ENCODE measurements at places on chromosomes 4 and X.

DNA sequence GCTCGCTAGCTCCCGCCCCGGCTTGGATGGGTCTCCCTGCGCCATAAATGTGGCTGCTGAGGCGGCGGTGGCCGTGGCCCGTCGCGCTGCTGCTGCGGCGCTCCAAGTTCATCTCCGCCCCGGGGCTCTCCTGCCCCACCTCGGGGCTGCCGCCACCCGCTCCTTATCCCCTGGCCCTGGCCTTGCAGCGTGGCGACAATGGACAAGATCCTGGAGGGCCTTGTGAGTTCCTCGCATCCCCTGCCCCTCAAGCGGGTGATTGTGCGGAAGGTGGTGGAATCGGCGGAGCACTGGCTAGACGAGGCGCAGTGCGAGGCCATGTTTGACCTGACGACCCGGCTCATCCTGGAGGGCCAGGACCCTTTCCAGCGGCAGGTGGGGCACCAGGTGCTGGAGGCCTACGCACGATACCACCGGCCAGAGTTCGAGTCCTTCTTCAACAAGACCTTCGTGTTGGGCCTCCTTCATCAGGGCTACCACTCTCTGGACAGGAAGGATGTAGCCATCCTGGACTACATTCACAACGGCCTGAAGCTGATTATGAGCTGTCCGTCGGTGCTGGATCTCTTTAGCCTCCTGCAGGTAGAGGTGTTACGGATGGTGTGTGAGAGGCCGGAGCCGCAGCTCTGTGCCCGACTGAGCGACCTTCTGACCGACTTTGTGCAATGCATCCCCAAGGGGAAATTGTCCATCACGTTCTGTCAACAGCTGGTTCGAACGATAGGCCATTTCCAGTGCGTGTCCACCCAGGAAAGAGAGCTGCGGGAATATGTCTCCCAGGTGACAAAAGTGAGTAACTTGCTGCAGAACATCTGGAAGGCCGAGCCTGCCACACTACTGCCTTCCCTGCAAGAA is 763 bp downstream of the USP38 start:
- DNase-seq = no peak

DNA sequence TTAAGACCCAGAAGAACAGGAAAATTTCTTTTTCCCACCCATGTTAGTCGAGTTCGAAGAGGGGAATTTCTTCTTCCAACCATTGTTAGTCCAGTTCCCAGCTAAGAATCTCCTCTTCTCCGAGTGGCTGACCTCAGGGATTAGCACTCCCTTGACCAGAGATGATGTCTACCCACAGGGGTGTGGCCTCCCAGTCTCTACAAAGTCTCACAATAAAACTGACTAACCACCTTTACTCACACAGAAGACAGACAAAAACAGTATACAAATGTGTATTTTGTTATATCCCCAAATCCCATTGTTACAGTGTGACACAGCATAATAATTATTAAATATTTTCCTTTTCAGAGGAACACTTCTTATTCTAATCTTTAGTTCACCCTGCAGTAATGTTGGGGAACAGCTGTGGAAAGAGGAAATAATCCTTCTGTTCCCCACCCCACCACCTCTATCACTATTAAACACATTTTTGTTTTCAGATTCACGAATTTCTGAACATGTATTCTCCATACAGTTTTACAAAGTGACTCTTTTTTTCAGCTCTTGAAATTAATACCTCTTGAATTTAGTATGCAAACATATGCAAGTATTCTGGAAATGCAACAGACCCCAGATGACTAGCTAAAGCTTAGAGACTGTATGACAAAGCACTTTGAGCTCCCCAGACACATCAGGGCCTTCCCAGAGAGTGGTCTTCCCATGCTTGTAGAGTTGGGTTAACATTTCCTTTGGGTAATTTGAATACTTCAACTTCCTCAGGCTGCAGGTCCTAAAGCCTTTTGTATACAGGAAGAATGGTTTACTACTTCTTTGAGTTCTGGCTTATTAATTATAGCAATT is 62.5 kb upstream of the NFKB1 start:
- DNase-seq = no peak

DNA sequence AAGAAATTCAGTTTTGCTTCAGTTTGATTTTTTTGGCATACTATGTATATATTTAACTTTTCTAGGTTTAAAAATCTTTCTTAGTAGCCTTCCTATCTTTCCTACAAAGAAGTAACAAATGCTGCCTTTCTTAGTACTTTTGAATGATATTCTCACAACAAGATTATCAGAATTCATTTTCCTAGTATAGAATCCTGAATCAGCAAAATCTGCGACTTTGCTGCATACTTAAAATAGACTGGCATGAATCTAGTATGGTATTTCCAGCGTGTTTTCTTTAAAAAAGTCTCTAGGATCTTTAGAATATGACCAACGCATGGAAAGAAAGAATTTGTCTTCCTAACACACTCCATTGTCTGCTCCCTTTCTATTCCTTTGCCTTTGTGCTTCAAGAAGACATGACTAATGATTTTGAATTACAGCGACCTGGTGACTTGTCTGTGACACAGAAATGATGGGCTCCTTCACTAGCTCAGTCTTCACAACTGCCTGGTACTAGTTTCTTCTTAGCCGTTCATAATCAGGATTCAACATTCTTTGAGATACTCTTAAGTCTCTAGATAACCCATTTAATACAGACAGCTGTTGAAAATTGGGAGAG is 349.8 kb downstream of the PPARGC1A start:
- DNase-seq = no peak

- no peak for DNase-seq
These were observed 33.4 kb upstream of the KLHL34 start for GRCh38 chrX:21691512-21692018.

DNA sequence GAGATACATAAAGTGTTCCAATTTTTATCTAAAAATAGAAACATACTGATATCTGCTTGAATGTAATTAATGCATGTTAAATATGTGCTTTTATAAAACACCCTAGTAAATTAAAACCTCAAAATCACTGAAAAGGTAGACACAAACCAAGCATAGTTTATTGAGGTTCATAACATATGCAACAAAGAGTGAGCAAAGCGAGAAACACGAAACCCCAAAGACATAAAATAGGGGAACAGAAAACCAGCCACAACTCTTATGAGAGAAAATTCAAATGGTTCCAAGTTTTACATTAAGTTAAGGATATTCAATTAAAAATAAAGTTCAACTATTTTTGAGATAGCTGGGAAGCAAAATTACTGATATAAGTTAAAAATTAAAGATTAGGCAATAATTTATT is 336.4 kb upstream of the AGA start:
- no peak for DNase-seq

- DNase-seq = no peak
These were observed 39.5 kb upstream of the NDST4 start for GRCh38 chr4:115152965-115153364.

DNA sequence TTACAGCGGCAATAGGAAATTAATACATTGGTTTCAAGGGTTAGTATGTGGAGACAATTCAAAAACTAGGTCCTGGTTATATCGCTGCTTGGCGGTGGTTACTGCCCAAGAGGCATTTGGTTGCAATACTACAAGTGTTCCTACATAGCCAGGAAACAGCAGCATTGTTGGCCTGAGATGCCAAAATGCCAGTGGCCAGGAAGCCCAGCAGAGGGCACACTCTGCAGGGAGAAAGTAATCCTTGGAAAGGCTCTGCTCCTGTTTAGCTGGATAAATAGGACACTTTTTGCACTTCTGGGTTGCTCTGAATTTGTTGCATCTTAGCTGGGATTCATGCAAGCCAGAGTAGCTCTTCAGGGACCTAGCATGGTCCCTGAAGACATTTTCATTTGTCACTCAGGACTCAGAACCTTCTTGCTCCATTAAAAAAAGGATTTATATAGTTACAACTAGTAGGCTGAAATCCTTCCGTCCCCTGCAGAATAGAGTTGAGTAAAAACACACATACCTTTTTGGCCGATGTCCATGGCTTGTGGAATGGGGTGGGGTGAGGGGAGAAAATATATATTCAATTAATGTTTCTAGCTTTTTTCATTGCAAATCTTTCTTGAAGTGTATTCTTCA is 8.1 kb upstream of the GPR119 start:
- no peak for DNase-seq

DNA sequence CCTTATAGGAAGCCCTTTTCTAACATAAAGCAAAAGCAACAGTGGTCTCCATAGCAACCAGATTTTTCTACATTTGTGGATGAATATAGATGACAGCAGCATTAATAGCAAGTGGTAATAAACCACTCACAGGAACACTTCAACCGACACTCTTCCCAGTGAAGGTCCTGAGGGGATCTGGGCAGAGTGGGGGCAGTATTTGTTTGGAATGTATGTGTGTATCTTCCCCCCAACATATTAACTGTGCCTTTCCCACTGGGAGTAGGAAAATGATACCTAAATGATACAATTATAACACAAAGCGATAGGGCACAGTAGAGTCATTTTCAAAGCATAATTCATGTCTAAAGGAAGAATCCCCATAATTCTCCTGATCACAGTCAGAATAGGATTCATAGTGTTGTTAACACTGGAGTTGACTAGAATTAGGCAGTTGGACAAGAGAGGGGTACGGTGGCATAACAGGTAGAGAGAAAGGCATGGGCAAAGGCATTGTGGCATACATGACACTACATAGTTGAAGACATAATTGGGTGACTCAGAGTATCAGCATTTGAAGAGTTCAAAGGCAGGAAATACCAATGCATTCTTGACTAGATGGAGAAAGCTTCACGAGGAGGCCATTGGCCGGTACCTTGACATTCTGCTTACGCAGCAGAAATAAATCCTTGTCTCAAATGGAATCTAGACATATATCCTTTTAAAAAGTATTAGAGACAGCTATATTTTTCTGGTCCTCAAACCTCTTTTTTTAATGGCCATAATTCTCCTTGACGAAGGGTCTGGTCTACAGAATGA is 15.2 kb downstream of the CAPN6 start:
- DNase-seq = no peak

GRCh38 chrX:9189286-9189685 is 155.4 kb upstream of the FAM9B start:
- no peak for DNase-seq

DNA sequence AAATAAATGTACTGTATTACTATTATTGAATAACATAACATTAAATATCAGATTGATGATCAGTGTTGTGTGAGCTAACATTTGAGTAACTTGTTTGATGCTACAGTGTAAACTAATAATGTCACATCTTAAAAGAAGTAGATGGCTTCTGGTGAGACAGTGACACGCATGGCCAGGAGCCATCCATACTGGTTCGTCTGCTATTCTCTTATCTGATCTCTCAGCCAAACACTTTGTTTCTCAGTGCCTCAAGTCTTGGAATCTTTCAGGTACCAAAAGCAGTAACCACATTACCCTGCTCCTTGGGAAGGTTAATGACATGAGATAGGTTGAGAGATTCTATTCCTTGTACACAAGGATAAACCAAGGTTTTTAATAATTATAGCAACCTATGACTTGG is 198.1 kb upstream of the IGFBP7 start:
- no peak for DNase-seq

DNA sequence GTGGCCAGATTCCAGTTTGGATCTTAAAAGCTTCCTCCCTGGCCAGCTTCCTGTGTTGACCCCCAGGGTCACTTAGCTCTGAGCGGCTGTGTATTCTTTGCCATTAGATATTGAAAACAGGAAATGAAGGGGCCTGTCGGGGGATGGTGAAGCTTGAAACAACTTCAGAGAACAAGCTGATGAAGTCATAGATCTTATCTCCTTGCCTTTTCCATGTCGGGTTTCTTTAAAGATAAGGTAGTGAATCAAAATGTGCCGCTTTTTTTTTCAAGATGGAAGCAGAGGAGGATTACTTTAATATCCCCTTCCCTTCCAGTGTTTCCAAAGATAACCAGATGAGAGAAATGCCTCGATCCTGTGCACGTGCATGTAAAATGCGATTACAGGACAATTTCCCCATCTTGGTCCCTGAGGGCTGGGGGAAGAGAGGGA is 508.5 kb downstream of the MID1IP1 start:
- DNase-seq = no peak

GRCh38 chr4:126238013-126238412 is 923.3 kb downstream of the FAT4 start:
- DNase-seq = no peak

- DNase-seq = no peak
These were observed 886.9 kb downstream of the FAM133A start for GRCh38 chrX:94560930-94561329.

GRCh38 chr4:12697970-12698369 is 786.2 kb downstream of the RAB28 start:
- no peak for DNase-seq

DNA sequence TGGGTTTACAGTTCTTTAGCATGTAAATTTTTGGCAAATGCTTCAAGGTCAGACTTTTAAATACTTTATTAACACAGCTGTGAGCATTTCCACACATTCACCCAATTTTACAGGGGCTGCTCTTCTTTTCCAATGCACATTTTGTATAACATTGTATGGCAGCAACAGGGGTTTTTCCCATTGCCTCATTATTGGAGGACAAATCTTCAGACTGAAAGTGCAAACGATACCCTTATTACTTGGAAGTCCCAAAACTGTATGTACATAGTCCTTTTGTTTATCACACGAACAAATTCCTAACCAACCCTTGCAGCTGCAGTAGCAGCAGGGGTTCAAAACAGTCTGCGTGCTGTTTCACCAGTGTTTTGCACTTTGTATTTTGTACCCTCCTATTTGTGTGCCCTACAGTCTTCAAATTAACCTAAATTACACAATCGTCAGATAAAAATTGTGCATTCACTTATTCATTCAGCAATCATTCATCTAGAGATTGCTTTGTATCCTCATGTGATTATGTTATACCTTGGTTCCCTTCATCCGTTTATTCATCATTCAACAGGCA is 330.7 kb upstream of the RASGEF1B start:
- no peak for DNase-seq

- DNase-seq = no peak
These were observed at the start of gene SRPK3 for GRCh38 chrX:153780678-153781427. SRPK3 (plus strand) TSS chrX:153781041; CDS start chrX:153781087, 46 bp downstream.

DNA sequence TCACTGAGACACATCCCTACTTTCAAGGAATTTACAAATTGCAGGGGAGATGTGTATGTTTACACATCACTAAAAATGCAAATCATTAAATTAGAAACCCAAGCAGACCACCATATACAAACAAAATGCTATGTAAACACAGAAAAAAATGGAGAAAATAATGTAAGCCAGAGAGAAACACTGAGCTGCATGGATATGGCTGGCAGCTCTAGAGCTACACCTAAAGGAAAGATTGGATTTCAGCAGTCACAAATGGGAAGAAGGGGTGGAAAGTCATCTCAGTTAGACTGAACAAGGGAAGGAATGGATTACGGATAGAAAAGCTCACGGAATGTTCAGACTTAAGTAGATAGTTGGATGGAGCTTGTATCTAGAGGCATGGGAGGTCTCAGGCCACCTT is 186.3 kb downstream of the MOSPD2 start:
- no peak for DNase-seq

- no peak for DNase-seq
These were observed 49.3 kb upstream of the MED14 start for GRCh38 chrX:40784516-40785151.

- no peak for DNase-seq
These were observed 28.6 kb downstream of the BEX3 start for GRCh38 chrX:103405009-103405333.

GRCh38 chr4:169054879-169055278 is 44.8 kb upstream of the CBR4 start:
- no peak for DNase-seq

- DNase-seq = no peak
These were observed 7.7 kb downstream of the HAND2 start for GRCh38 chr4:173522160-173522950.

GRCh38 chr4:117740736-117741135 is 293.6 kb upstream of the NDST3 start:
- DNase-seq = no peak

- no peak for DNase-seq
These were observed 66.3 kb downstream of the C4orf46 start for GRCh38 chr4:158605393-158605792.

- DNase-seq = no peak
These were observed 113.4 kb downstream of the TBL1X start for GRCh38 chrX:9578083-9578779.

- no peak for DNase-seq
These were observed 39.4 kb downstream of the ERVMER34-1 start for GRCh38 chr4:52711834-52712250.

Measured in activated CD8-positive, alpha-beta memory T cell treated with anti-CD3 and anti-CD28 coated beads for 24 hours (primary cell).